ENCODE measurements at places on chromosomes 5 and 9.
A peak's percentile ranks its signal among the peaks of the same experiment; 100 is the strongest.

DNA sequence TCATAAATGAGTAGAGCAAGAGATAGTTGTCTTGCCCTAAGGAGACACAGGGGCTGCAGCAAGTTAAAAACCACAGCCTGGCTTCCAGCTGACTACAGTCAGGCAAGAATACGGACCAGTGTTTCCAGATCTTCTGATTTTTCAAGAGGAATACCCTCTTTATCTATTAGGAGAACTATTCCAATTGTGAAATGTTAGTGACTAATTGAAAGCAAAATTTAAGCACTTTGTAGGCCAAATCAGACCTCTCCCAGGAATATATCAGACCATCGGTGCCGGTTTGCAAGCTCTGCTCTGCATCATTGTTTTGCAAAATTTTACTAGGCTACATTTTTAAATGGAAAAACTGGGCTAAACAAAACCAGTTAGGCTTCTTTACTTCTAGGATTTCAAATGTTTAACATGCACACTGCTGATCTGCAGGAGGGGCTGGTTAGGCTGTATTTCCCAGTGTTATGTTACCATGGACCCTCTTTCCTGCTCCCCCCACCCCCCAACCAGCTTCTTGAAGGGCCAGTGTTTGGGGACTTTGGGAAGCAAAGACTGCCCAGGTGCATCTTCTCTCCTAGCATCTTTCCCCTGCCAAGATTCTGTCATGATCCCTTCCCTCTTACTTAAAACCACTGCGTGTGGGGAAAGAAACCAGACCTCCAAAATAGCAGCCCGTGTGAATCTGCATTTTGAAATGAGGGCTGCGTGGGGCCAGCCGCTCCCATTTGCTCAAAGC, 1.1 kb upstream of the ARSI start:
- DNase-seq, result no peak

DNA sequence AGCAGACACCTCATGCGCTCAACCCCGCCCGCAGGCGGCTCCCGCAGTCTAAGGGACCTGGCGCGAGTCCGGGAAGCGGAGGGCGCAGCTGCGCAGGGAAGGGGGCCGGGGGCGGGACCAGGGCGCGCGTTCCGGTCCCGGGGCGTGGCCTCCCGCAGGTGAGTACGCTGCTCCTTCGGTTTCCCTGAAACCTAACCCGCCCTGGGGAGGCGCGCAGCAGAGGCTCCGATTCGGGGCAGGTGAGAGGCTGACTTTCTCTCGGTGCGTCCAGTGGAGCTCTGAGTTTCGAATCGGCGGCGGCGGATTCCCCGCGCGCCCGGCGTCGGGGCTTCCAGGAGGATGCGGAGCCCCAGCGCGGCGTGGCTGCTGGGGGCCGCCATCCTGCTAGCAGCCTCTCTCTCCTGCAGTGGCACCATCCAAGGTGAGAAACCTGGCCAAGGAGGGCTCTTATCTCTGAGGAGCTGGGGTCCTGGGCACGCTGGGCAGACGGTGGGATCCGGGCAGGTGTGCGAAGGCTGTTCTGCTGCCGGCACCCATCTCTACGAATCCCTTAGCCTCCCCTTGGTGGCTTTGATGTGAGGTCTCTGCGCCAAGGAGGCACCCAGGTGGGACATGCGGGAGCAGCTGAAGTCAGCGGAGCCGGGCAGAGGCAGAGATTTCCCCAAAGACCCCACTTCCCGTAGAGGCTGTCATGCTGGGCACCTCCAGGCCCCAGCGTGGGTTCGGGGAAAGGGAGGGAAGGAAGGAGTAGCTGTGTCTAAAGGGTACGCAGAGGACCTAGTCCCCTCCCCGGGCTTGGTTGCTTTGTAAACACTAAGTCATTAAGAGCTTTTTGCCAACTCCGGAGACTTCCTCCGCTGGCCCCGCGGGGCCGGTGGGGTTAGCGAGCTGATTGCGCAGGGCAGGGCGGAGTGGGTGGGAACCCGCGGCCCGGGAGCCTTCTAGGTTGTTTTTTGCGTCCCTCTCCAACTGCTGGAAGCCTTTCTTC, at the start of gene F2RL1:
F2RL1 (plus strand) TSS at position 187 of the 988 bp plus-strand sequence; CDS start at position 340, 153 bp downstream.
- peak; percentile 90 for DNase-seq

DNA sequence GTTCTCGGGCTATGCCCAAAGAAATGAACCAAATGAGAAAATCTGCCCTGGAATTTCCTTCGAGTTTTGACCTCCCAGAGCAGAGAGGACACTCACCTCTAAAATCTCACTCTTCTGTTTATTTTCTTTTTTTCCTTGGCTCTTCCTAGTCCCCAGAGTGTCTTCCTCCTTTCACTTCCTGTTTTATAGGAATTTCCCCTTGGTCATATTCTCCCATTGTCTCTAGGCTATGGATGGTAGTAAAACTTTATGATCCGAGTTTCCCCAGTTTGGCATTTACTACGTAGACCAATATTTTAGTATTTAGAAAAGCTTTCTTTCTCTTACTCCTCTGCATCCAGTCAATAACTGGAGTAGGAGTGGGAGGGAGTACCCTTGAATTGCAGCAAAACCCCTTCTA, 354.5 kb upstream of the ZNF608 start:
- no peak for DNase-seq

DNA sequence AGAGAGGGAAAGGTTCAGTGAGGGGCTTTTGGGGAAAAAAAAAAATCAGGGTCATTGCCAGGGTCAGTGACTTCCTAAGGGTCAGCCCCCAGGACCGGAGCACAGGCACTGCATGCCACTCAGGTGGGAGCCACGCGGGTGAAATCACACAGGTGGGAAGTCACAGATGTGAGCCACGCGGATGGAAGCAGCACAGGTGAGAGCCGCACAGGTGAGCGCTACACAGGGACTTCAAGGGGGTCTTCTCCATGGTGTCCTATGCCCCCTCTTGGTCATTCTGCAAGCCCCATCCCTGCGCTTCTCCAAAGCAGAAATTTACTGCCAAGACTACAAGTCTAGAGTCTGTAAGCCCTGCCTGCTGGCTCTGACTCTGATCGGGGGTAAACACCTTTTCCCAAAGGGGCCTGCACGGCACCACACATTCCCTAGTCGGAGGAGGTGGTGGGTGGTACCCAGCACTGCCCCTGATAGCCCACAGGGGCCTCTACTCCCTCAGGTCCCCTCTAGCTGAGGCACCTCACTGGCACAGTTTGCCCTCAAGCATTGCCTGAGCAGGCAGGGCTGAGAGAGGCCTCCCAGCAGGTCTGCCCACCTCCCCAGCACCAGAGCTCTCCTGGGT, 18.3 kb upstream of the OBP2B start:
- no peak for DNase-seq

DNA sequence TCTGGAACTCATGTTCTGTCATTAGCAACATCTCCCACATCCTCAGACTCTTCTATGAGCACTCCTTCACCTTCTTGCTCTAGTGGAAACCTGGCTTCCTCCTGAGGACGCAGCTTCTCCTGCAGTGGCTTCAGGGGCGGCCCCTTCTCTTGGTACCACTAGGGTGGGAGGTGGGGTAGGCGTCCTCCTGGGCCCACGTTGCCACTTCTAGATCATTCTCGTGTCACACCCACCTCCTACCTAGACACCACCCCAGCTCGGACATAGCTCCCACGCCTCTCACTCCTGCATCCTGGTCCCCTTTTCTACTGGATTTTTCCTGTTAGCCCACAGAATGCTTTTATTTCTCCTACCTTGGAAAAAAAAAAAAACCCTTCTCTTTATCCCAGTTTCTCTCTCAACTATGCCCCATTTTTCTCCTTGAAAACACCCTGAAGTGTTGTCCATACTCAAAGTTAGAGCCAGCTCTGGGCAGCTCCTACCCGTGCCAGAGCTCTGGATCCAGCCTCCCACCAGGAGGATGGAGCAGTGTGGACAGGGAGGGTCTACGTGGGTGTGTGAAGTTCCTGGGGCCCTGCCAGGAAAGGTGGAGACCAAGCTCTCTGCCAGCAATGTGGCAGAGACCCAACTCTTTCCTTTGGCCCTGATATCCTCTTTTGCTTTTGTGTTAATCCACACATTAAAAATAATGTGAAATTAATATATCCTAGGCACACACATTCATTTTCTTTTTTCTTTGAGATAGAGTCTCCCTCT, 179.2 kb downstream of the HSPA4 start:
- no peak for DNase-seq

Measured in mucosa of gallbladder (tissue), 1 donor.